Lower lobe of right lung (tissue), 2 donors: ENCODE measurements at places on chromosomes 11 and 22.

GRCh38 chr11:6474413-6474792 is 662 bp upstream of the TRIM3 start:
- peak overlapping the region; percentile 88 for H3K27ac ChIP-seq
- no peak for DNase-seq
- peaks cover 30% of the 10 kb centered on the region for H3K36me3 ChIP-seq
- H3K4me3 ChIP-seq = peak overlapping the region; percentile 85

GRCh38 chr22:45185718-45186514 is 22.2 kb downstream of the NUP50 start:
- no peaks in the 10 kb centered on the region for H3K4me1 ChIP-seq
- H3K27ac ChIP-seq = no peak overlapping the region
- H3K27me3 ChIP-seq = no peaks in the 10 kb centered on the region
- DNase-seq = no peak
- no peak overlapping the region for H3K4me3 ChIP-seq
- H3K36me3 ChIP-seq = peaks cover 78% of the 10 kb centered on the region

GRCh38 chr11:56855217-56855616 is 106.7 kb upstream of the OR9G4 start:
- no peaks in the 10 kb centered on the region for H3K4me1 ChIP-seq
- no peak for DNase-seq
- no peak overlapping the region for H3K4me3 ChIP-seq
- H3K36me3 ChIP-seq = no peaks in the 10 kb centered on the region

DNA sequence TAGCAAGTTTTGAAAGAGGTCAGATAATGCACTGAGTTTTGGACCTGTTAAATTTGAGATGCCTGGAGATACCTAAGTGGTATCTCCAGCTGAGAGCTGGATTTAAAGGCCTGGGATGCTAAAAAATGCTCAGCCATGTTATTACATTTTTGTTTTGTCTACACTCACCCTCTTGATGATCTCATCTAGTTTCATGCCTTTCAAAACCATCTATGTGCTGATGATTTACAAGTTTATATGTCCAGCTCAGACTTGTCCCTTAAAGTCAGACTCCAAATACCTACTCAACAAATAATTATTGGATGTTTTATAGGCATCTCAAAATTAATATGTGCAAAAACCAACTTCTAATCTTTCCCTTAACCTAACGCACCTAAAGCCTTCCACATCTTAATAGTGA is 103.6 kb upstream of the OR9G4 start:
- no peaks in the 10 kb centered on the region for H3K27me3 ChIP-seq
- H3K4me1 ChIP-seq = no peaks in the 10 kb centered on the region
- H3K27ac ChIP-seq = no peak overlapping the region
- no peak overlapping the region for H3K4me3 ChIP-seq

DNA sequence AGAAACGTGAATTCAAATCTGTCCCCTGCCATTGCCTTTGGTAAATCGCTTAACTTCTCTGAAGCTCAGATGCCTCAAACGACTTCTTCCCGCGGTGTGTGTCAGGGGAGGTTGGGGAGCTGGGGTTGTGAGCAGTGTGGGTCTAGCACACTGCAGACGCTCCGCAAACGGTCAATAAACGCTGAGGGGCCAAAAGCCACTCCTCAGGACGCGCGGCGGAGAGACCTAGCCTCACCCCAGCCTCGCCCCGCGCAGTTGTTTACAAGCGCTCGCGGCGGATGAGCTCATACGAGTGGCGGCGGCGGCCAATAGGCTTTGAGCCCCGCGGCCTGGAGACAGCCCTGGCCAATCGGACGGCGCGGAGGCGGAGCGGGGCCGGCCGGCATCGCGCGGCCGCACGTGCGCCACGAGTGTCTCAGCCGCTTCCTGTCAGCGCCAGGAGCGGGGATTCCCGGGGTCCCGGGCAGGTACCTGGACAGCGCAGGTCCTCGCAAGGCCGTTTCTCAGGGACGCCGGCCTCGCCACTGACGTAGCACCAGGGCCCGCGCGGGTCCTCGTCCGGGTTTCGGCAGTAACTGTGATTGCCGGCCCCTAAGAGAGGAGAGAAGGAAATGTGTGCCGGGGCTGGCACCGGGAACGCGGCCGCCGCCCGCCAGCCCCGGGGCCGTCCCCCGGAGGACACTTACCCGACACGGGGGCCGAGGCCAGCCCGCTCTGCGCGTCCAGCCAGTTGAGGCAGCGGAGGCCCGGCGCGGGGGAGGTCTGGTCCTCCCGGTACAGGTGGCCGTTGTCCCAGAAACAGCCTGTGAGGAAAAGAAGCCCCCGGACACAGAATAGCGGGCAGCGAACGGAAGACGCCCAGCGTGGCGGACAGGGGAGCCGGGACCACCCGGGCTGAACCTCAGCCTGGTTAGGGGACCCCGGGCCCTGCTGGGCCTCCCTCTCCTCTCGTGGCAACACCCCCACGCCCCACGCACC is 1.5 kb downstream of the PIK3IP1 start:
- peak overlapping the region; percentile 78 for H3K4me3 ChIP-seq
- peak; percentile 99 for DNase-seq
- H3K4me1 ChIP-seq = peaks cover 77% of the 10 kb centered on the region
